ENCODE measurements at places on chromosomes 7 and 10.
A peak's percentile ranks its signal among the peaks of the same experiment; 100 is the strongest.

DNA sequence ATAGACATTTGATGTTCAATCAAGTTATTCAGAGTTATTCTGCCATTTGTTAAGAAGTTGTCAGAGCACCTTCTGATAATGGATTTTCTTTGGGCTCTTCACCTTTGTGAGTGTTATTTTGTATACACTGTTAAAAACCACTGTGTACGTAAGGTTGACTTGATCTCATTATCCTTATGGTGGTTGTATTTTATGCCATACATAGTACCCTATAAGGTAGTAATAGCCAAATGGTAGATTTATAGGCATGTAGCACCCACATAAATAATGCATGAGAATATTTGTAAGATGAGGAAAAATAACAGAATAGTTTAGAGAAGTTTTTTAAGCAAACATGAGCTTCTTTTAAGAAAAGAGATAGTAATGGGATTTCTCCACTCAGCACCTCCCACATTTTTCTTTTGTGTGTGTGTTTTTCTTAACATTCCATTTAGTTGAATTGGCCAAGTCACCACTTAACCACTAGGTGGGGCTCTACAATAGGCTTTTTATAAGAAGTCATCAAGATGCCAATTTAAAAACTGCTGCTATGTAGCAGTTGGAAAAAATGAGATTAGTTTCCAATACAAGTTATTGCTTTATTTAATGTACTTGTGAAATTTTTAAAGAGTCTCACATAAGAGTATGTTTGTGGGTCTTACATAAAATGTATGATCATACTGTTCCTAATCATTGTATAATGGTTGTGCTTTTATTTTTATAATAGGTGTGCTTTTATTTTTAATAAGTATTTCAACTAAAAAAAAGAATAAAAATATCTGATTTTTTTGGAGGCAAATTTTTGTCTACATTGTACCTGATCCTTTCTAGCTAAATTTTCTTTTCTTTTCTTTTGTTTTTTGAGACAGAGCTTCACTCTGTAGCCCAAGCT, 41.1 kb upstream of the STMP1 start:
- peak; percentile 12 for DNase-seq

DNA sequence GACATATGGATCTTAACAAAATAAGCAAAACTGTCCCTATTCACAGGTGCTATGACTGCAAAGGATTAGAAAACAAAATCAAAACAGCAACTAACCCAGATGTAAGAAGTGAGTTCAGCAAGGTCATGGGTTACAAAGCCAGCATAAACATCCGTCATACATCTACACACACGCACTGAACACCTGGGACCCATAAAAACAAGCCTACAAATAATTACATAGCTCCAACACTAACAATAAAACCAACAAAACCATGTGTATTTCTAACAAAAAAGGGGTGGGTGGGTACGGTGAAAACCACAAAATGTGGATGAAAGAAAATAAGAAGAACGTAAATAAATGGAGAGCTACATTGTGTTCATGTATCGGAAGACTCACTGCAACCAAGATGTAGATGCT, 256.8 kb downstream of the ELFN1 start:
- DNase-seq: no peak

GRCh38 chr7:26457696-26458327, 166.2 kb downstream of the SNX10 start:
- no peak for DNase-seq

DNA sequence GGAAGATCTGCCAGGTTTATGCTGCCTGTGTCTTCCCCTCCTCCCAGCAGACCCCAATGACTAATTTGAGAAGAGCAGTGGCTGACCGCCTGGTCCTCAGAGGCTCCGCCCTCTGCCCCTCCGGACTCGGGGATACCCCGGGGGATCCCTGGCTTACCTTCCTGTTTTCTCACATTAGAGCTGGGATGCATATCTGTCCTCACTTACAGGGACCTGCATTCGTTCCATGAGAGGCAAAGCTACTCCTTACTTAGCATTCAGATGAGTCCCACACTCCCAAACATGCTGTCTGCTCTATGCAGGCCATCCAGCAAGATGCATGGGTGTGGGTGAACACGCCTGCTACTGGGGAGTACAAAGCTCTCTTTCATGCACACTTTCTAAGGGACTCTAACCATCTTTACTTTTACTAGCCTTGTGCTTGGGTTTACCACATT, 24.0 kb downstream of the VOPP1 start:
- DNase-seq: no peak

DNA sequence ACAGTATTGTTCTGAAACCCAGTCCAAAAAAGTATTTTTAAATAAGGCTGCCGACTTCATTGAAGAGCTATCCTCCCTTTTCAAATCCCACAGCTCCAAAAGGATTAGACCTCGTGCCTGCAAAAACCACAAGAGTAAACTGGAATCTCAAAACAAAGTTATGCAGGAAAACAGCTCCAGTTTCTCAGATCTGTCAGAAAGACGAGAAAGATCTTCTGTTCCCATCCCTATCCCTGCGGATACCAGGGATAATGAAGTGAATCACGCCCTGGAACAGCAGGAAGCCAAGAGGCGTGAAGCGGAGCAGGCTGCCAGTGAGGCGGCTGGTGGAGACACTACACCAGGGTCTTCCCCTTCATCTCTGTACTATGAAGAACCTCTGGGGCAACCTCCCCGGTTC, 12.6 kb downstream of the MYPN start:
- no peak for DNase-seq

DNA sequence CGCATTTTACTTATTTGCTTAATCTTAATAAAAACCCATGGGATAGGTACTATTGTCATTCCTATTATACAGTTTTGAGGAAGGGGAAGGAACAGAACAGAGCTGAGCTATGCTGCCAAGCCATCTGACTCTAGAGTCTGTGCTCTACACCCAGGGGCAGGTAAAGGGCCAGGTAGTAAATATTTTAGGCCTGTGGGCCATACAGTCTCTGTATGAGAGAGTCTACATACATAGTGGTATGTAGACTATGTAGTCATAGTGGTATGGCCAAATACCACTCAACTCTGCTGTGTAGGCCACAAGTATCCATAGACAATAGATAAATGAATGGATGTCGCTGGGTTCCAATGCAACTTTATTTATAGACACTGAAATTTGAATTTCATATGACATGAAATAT, 3.4 kb upstream of the SRI start:
- no peak for DNase-seq

GRCh38 chr7:149300620-149301285, 38.8 kb downstream of the ZNF783 start:
- no peak for DNase-seq

GRCh38 chr7:78444267-78444666, 645.7 kb downstream of the PHTF2 start:
- DNase-seq: no peak

DNA sequence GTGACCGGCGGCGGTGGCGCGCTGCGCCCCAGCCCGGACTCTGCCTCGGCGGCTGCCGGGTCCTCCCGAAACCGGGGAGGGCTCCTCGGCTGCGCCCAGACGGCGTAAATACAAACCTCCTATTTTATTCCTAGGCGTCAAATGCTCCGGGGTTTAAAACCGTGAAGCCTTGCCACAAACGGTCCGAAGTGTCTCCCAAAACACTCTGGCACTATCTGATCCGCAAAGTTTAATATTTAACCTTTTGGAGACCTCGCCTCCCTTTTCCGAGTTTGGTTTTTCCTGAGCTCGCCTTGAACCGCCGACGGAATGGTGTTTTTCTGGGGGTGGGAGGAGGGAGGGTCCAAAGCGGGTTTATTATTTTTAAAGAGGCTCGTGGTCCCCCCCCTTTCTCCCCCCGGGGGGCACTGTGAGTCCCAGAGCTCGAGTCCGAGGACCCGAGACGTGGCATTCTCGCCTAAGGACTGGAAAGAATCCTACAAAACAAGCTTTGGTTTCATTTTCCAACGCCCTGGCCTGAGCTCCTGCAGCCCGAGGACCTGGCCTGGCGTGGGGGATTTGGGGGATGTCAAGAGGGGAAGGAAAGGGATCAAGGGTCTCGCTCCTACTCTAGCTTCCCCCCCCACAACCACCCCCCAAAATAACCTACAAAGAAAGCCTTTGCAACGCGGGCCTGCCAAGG, 1.8 kb downstream of the TNRC18 start:
- DNase-seq: no peak

- DNase-seq: no peak
Observed at GRCh38 chr7:18257711-18258110, 230.1 kb upstream of the PRPS1L1 start.

DNA sequence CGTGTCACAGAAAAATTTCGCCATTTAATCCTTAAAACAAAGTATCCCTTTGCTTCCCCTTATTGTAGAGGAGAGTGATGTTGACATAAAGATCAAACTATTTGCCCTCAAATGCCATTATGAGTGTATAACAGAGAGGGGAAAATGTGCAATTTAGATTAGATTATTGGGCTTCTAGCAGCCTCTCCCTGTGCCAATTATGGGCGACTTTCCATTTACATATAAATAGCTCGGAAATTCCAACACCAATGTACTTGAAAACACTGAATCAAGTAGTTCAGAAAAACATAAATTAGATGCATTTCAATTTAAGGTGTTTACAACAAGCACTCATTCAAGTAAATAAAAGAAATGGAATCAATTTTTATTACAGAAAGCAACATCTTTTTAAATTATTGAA, 64.6 kb upstream of the LRRN3 start:
- DNase-seq: no peak

DNA sequence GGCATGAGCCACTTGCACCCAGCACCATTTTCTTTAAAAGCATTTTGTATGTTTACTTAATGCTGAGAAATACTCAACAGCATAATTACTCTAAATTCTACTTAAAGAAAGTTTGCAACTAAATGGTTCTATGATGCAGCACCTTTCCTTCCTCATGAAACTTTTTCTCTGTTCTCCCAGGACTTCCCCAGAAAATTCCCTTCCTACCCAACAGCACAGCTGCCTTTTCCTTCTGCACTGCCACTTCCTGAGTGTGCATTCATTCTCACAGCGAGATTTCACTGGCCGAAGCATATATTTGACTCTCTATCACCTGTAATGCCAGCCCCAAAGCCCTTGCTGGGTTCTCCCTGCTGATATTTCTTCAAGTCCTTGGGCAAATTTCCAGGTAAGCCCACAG, 41.5 kb upstream of the DGKI start:
- no peak for DNase-seq

GRCh38 chr10:7491949-7492659, 81.3 kb upstream of the SFMBT2 start:
- DNase-seq: no peak

DNA sequence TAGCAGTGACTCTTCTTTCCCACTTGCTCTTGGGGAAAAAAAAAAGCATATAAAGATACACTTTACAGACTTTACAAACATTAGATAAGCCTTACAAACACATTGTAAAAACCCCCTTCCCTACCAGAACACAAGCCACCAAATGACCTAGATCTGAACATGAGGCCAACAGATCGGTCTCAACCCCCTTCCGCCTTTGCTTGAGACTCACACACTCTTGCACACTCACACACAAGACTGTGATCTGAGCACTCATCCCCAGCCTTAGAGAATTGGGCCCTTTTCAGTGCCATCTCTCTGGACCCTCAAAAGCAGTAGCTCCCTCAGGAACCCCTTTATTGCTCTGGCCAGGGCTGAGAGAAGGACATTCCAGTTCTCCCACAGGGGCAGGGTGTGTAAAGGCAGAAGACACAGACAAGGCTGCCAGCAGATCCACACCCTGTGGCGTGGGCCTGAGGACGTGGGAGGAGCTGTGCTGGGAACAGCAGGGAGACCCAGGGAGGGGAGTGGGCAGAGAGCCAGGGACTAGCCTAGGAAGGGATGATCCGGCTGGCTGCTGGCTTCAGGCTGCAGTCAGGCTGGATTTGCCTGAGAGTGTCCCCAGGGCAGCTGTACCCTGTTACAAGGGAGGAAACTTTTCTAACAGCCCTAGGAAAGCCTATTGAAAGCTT, 206.7 kb downstream of the KIAA1217 start:
- no peak for DNase-seq

DNA sequence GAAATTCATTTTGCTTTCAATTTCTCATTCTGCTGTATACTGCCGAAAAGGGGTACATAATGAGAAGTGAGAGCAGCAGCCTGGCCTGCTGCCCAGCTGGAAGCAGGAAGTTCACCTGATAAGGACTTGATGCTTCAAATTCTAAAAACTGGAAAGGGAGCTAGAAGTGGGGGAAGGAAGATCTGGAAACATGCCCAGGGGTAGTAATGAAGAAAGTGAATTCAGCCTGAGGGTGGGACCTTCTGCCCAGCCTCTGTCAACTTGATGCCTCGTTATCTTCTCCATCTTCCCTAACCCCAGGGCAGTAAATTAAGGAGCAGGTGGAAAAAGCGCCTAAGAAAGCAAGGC, 69.4 kb downstream of the ARMH3 start:
- DNase-seq: no peak

DNA sequence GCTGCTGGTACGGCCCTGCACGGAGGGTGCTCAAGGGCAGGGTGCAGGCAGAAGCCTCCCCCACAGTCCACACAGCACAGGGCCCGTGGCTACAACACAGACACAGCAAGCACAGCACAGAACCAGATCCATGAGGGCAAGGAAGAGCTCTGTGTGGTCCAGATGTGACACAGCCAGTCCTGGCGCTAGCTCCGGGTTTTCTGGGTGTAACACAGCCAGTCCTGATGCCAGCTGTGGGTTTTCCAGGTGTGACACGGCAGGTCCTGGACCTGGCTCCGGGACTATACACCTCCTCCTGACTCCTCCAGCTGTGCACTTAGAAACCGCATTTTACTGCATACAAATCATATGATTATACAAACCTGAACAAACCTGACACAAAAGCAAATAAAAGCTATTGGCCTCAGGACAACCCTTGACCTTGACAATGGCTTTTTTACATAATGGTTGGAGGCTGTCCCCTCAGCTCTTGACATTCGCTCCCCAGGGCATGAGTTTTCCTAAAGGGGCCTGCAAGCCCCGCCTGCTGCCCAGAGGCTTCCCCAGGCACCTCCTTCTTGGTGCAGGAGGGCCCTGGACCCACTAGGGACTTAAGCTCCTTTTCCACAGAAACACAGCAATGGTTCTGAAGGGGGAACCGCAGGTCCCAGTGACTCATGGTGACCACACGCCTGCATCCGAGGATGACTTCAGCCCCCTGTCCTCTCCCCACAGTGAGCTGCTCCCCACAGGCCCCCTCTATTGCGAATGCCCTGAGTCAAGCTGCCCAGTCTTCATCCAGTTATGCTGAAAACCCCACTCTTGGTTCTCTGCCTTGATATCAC, 209.6 kb downstream of the PTPRN2 start:
- DNase-seq: no peak

DNA sequence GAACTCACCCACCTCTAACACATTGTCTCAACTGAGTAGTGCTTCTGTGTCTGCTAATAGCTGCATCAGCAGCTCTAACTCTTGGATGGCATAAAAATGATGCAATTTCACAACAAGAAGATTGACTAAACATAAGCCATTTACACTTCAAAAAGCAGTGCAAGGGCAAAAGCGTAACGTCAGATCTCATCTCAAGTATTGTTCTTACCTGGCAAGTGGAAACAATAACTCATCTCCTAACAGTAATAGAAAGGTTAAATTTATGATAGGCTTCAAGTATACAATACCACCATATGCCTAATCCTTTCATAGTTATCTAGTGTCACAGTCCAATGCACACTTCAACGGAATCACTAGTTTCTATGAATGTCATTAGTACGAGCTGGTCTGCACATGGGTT, 14.8 kb downstream of the TPK1 start:
- DNase-seq: no peak
